ENCODE measurements at places on chromosomes 7 and 10.

GRCh38 chr10:98758463-98758862 is 311.7 kb upstream of the HPS1 start:
- no peak for DNase-seq

- no peak for DNase-seq
Measured at GRCh38 chr7:39734633-39735004, 111.2 kb downstream of the RALA start.

DNA sequence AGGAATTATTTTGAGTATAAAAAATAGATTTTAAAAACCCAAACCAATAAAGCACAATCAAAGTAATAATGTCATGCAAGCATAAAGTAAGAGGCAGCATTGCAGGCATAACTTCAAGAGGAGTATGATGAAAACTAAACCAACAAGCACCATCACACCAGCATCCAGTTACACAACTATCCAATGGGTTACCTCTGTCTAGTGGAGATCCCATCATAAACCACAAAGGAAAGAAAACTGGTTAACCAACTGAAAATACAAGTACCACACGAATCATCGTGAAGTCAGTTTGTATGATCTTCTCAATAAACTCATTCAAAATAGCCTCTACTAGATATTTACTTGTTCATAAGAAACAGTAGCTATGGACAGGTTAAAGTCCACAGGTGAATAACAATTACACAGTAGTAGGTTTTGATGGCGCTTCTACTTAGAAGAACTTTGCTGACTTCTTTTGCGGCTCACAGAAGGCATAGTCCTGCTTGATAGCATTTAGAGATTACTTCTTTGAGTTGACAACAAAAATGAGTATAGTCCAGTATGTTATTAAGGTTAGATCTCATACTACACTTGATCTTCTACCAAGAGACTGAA is 116.6 kb downstream of the MICU1 start:
- DNase-seq, result no peak

DNA sequence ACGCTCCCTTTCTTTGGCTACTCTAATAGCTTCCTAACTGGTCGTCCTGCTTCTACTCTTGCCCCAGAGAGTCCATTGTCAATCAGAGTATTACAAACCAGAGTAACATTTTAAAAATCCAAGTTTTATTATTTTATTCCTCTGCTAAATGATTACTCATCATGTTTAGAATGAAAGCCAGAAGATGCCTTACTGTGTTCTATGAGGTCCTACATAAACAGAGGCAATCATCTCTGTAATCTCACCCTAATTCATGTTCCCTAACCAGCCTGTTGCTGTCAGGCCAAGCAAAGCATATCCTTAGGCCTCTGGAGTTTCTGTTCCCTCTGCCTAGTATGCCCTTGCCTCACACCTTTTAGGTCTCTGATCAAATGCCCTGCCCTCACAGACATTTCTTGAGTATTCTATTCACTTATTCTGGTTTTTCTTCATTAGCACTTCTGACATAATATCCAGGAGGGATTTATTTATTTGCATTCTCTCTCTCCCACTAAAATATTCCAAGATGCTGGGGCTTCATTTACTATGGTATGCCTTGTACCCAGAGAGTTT is 497.5 kb downstream of the PHTF2 start:
- DNase-seq, result no peak

DNA sequence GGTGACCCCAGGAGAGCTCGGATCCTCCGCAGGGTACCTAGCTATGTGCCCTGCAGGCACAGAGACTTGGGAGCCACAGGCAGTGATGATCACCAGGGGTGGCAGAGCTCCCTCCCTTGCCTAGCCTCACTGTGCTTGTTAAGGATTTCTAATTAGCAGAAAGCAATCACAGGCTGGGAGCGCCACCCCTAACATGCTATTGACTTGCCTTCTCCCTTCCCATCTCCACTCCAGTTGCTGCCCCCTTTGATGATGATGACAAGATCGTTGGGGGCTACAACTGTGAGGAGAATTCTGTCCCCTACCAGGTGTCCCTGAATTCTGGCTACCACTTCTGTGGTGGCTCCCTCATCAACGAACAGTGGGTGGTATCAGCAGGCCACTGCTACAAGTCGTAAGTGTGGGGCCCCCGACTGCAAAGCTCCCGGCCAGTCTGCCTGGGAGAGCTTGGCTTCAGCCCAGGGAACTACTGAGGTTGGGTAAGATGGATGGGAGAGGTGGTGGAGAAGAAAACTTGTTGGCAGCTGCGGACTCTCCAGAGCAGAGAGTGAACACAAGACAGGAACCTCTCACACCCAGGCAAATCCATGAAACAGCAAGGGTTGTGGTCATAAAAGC is 1.2 kb downstream of the PRSS1 start:
- DNase-seq, result no peak

- no peak for DNase-seq
Measured at GRCh38 chr10:130028465-130028819, 64.4 kb upstream of the EBF3 start.

DNA sequence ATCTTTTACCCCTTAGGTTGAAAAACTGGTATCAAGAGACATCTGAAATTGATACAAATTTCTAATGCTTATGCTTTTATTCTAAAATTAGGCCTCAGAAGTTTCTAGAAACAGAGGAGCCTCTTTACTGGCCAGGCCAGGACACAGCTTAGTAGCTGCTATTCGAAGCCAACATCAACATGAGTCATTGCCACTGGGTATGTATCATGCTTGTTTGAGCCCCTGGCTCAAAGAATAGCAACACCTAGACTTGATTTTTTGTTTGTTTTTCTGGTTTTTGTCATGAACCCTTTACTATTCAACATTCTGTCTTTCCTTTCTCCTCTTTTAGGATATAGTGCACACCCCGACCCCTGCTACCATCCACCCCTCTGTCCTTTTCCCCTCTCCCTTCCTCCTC is 90.9 kb upstream of the STK17A start:
- no peak for DNase-seq

- DNase-seq, result no peak
Measured at GRCh38 chr7:92639213-92639896, 49.2 kb upstream of the FAM133B start.

DNA sequence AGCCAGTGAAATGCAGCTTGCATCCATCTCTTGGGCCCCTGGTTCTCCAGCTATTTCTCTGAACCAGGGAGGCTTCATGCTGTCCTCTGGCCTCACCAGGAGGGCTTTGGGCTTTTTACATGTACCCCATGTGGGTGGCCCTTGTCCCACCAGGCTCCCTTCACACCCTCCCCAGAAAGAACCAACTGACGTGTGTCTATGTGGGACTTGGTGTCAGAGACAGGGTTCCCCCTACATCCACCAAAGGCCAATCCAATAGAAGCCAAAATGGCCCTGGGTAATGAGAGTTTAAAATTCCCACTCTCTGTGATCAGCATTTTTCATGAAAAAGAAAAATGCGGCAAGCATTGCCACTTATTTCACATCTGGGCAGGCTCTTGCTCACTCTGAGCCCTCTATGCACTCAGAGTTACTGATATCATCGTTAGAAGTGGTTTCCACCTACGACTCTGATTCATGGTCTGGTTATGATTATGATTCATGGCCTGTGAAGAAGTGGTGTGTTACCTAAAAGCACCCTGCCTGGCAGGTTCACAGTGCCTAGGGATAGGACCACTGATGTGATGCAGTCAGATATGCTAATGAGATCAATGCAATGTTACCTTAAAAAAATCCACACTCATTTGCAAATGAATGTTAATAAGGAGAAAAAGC is 133.5 kb downstream of the BUB3 start:
- peak; percentile 14 for DNase-seq

- DNase-seq, result no peak
Measured at GRCh38 chr10:42645103-42645502, 6.7 kb upstream of the ZNF33B start.

DNA sequence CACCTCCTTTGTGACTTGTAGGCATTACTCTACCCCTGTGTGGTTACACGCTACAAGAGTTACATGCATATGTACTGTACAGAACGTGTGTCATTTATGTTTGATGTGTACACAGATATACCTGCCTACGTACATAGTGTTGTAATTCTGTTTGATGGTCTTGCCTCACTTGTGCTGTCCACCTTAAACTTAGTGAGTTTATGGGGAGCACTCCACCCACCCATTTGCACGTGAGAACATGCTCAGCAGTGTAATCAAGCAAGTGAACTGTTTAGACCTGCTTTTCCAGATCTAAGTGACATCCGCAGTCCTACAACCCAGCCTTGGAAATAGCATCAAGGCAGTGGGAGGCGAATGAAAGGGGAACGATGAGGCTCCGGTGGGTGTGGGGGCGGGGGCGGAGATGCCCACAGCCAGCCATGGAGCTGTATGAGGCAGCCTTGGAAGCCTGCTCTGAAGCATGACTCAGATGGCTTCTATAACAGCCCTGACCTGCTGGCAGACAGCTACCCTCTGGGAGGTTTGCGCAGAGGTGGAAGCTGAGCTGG is 52.1 kb downstream of the SUFU start:
- no peak for DNase-seq

DNA sequence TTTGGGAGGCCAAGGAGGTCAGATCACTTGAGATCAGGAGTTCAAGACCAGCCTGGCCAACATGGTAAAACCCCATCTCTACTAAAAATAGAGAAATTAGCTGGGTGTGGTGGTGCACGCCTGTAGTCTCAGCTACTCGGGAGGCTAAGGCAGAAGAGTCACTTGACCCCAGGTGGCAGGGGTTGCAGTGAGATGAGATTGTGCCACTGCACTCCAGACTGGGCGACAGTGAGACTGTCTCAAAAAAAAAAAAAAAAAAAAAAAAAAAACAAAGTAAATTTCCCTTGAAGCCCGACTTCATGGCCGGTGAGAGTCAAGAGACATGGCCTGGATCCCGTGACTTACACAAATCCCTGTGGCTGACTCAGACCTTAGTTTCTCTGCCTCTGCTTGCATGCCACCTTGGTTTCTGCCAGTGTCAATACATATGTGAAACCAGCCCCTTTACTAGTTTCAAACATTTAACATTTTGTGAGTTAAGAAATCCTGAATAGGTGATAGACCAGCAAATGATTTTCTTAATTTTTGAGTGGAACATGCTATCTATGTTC is 62.8 kb downstream of the ZEB1 start:
- no peak for DNase-seq

DNA sequence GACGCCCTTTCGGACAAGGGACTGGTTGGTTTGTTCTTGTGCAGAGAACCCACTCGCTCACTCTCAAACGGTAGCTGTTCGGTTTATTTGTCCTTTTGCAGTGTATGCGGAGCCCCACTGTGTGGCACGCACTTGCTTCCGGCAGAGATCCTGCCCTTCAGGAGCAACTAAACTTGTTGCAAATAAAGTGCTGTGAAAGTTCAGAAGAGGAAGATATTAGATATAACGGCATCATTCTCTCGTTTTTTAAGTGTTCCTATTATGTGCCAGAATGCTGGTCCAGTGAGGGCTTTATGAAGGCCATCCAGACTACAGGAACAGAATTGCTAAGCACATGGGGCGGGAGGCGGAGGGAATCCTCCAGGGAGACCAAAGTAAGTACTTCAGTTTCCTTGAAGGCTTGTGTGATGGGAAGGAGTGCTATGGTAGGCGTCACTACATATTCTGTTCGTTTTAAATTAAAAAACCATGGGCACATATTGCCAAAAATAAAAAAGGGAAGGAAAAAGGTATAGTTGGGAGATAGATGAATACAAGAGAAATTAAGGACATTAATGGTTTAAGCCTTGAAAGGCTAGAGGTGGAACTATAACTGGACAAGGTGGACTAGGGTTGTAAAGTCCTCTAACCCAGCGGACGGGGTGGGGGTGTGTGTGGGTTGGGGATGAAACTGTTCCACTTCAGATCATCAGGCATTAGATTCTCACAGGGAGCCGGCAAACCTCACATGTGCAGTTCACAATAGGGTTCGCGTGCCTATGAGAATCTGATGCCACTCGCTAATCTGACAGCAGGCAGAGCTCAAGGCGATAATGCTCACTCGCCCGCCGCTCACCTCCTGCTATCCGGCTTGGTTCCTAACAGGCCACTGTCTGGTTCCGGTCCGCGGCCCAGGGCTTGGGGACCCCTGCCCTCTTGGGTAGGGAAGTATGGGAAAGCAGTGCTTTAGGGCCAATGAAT is 704 bp upstream of the ERLIN1 start:
- DNase-seq, result peak; percentile 8

GRCh38 chr10:123143162-123143824 is 4.6 kb upstream of the HMX2 start:
- DNase-seq, result no peak

- no peak for DNase-seq
Measured at GRCh38 chr7:122847871-122848473, 38.3 kb downstream of the CADPS2 start.

DNA sequence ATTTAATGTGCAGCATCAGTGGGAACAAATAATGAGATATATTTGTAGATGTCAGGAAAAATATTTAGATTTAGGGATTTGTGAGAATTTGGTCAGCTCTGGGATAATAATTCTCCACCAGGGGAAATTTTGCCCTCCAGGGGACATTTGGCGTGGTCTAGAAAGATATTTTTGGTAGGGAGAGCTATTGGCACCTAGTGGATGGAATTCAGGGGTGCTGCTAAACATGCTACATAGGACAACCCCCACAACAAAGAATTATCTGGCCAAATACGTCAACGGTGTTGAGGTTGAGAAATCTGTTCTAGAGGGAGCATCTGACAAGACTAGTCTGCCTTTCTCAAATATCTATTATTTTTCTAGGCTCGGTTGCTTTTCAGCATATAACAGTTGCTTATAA is 2.1 kb downstream of the ADK start:
- no peak for DNase-seq

- no peak for DNase-seq
Measured at GRCh38 chr10:69051710-69052487, 36.0 kb upstream of the SRGN start.

- no peak for DNase-seq
Measured at GRCh38 chr10:129464251-129464650, 2.8 kb upstream of the MGMT start.

DNA sequence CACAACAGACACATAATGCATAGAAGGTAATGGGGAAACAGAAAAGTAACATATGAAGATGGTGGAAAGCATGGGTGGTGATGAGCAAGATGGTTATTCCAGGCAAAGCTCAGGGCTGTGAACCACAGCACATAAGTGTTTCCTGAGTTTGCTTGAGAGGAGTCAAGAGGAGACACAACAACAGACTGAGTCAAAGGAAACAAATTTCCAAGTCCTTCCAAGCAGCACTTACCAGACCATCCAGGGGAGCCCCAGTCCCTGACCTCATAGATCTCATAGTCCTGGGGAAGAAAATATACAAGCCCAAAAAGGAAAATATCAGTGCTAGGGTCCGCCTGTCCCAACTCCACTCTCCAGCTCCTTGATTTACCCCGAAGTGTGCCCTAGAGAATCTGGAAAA is 216.6 kb upstream of the FZD1 start:
- DNase-seq, result no peak

DNA sequence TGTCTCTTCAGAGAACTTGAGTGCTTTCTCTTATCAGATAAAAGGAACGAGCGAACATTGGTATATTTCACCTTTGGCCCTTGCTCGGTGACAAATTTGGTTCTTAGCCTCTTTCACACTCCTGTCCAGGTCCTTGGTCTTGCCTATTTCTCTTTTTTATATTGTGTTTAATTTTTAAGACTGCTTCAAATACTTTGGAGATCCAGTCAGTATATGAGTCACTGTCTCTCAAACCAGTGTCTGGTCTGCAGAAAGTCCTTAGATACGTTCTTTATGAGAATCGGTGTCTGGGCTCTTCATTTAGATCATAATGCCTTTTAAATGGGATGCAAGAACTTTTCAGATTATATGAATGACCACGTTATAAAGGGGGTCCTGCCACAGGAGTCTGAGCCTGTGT is 55.0 kb downstream of the PIK3AP1 start:
- no peak for DNase-seq
